Stimulated activated memory B cell treated with anti-CD40 and anti-IgM and Interleukin-4, amounts not matched to agents 10 μg/mL and 1 μg/mL and 100 μg/mL, for 72 hours (primary cell): ENCODE measurements at places on chromosomes 2 and 18.

DNA sequence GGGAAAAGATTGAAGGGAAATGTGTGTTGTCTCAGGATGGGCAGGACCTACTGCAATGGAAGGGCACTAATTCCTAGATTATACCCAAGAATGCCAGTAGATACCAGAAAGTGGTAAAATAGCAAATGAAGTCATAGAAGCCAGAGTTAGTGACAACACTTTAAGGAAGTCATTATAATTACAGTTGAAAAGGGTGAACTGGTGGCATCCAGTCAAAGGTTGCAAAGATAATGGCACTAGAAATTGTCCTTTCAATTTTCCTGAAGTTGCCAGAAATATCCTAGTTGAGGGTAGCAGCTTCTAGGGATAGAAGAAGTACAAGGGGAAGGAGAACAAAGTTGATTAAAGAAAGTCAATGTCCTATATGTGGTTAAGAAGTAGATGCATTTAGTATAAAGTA lies 68.8 kb upstream of the GLS start:
- no peak for ATAC-seq

GRCh38 chr18:74396171-74397169 lies 60.6 kb downstream of the DIPK1C start:
- no peak for ATAC-seq

DNA sequence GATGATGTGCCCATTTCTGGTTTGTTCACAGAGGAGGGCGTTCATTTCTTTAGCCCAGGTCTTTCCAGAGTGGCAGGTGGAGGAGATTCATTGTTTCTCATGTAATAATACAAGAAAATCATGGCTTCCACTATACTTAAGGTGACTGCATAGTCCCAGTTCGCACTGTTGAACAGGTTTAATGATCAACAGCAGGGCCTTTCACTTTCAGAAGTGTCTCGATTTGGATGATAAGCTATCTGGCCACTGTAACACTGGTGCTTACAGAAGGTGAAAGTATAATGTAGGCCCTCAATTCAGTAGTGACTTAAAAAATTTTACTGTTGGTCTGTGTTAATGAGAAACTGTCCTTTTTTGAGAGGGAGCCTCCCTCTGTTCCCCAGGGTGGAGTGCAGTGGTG lies 1.4 kb downstream of the RMC1 start:
- ATAC-seq: no peak

- no peak for ATAC-seq
Measured at GRCh38 chr2:72156872-72157271, 9.2 kb upstream of the CYP26B1 start.

- no peak for ATAC-seq
Measured at GRCh38 chr18:54690198-54690597, 99.2 kb downstream of the DYNAP start.

- ATAC-seq: no peak
Measured at GRCh38 chr2:2690985-2691384, 359.9 kb upstream of the MYT1L start.

- ATAC-seq: no peak
Measured at GRCh38 chr2:108128249-108128648, 111.5 kb upstream of the SULT1C3 start.

DNA sequence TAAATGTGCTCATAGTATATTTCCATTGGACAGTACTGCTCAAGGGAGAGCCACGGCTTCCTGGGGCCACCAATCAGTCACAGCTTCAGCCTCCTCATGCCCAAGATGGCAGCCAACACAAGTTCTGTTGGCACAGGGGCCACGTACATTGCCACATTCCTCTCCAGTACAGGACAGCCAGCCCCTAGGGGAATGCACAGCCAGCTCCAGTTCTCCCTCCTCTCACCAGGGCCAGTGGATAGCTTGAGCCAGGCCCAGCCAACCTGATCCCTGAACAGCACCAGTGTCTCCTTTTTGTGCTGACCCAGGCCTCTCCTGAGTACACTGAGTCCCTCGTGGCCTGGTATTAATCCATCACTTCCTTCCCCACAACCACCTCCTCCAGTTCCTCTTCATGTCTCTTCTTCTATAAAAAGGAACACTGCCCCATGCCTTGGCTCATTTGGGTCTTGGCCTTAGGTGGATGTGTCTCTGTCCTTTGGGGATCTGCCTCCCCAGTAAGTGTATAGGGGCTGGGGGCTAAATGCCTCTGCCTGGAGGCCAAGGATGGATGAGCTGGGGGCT lies 168.7 kb downstream of the TNS1 start:
- ATAC-seq: no peak

DNA sequence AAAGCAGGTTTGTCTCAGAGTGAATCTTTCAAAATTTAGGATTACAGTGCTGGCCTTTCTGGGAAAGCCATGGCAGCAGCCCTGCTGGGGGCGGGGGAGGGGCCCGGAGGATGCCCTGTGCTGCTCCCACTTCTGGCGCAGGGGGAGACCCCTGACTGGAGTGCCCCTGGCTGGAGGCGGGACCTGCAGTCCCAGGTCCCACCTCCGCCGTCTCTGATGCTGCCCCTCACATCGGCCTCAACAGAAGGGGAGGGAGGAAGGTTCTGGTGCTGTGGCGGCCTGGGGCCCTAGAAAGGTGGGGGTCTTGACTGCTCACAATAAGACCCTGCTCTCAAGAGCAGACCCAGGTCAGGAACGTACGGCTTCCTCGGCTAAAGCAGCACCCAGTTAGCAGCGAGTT lies 216.4 kb downstream of the TWIST2 start:
- ATAC-seq: no peak

GRCh38 chr2:11543337-11544216 lies 9.7 kb downstream of the GREB1 start:
- ATAC-seq: no peak

DNA sequence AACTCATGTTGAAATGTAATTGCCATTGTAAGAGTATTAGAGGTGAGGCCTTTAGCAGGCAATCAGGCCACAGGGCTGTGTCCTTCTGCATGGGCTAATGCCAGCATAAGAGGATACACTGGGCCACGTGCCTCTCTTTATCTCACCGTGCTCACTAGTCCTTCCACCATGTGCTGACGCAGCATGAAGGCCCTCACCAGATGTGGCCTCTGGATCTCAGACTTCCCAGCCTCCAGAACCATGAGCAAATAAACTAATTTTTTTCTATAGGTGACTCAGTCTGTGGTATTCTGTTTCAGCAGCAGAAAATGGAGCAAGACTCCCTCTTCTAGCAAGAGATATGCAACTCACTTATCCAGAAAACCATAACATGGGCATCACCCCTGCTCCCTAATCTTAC lies 149.7 kb upstream of the ZNF236 start:
- no peak for ATAC-seq

GRCh38 chr2:164920430-164920829 lies 34.9 kb downstream of the SLC38A11 start:
- no peak for ATAC-seq

DNA sequence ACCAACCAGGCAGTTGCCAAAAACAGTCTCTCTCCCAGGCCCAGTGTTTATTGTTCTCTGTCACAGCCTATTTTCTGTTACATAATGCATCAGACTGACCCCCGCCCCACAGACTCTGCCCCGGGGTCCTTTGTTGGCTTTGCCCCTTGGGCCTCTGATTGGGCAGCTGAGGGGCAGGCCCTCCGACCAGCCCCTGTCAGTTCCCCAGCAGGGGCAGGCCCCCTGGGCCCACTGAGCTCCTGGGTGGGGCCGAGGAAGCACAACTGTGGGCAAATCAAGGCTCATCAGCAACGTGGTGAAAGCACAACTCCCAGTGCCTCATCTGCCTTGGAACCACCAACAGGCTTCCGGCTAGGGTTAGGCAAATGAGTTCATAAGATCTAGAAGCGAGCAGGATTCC lies 160.1 kb upstream of the MYCN start:
- no peak for ATAC-seq

- no peak for ATAC-seq
Measured at GRCh38 chr18:5424903-5425664, 118.7 kb downstream of the EPB41L3 start.

DNA sequence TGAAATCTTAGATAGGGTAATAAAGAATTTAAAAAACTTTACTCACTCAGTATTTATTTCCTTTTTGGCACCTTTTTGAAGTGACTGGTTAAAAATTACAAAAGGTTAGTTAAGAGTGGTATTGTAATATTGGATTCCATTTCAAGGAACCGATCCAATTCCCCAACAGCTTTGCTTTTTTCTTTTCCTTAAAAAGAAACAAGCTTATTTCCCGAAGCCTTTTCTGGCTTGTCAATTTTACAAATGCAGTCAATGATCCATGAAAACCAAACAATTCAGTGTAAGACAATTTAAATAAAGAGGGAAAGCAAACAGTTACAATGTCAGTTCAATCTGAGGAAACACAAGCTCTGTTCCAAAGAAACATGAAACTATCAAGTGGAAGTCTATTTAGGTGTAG lies 200.2 kb downstream of the RIT2 start:
- ATAC-seq: no peak

DNA sequence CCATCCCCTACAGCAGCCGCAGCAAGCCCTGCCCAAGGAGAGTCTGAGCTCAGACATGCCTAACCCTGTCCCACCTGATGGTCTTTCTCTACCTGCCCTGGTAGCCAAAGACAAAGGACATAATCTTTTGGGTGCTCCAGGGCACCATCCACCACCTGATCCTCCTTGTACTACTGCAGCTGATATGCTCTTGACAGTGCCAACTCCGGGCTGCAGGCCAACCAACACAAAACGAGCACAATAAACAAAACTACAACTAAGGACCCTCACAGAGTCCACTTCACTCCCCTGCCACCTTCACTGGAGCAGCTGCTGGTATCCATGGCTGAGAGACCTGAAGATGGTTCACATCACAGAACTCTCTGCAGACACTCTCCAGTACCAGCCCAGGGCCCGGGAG lies 106.3 kb downstream of the GRB14 start:
- no peak for ATAC-seq

DNA sequence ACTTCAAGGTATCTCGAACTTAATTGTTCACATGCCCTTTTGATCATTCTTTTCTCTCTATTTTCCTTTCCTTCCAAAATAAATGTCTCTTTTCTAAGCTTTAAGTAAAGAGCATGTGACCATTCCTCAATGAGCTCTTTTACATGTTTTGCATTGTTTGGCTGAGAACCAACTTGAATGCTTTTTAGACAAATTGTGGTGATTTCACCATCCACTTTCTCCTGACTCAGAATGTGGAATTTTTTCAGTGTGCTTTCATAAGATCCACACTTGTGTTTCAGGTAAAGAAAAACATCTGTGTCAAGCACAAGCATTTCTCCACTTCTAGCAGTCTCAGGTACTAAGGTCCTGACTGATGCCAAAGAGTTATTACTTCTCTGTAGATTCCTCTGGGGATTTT lies 10.7 kb downstream of the RBM43 start:
- no peak for ATAC-seq

DNA sequence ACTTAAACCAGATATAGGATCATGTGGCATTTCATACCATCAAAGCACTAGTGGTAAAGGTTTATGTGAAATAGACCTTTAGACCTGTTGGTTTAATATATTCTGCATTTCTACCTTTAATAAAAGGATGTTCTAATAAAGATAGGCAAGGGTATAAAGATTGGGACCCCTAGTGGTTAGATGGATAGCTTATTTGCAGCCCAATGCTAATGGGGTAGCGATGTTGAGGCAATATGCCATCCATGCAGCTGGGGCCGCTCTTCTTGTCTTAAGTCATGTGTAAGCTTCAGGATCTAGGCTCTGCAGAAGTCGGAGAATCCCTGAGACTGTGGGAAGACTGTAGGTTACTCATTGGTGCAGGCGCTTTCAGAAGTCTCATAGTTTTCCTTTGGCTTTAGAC lies 114.9 kb downstream of the ICOS start:
- ATAC-seq: no peak

- ATAC-seq: no peak
Measured at GRCh38 chr2:64697297-64698176, 43.8 kb upstream of the SERTAD2 start.

DNA sequence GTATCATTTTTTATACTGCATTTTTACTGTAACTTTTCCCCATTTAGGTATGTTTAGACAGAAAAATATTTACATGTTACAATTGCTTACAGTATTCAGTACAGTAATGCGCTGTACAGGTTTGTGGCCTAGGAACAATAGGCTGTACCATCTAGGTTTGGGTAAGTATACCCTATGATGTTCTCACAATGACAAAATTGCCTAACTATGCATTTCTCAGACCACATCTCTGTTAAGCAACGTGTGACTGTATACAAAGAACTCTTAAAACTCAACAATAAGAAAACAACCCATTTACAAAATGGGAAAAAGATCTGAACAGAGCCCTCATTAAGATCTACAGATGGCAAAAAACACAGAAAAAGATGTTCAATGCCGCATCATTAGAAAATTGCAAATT lies 29.4 kb downstream of the FAM210A start:
- no peak for ATAC-seq

DNA sequence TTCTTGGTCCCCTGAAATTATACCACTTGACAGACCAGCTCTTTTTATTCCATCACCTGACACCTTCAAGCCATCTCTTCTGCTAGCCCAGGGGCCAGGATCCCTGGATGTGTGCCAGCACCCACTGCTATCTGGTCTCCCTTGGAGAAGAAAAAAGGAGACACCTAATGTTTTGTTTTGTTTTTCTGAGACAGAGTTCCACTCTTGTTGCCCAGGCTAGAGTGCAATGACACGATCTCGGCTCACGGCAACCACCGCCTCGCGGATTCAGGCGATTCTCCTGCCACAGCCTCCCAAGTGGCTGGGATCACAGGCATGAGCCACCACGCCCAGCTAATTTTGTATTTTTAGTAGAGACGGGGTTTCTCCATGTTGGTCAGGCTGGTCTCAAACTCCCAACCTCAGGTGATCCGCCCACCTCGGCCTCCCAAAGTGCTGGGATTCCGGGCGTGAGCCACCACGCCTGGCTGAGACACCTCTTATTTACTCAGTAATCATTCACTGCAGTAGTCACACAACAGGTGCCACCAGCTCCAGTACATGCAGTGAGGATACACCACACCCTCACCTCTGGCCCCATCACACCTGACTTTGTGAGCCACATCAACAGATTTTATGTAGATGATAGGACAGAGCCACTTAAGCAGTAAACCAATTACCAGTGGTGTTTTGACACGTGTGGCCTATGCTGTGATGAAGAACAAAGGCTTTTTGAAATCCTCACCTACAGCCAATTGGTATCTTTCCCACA lies 42.8 kb upstream of the PCBP1 start:
- ATAC-seq: no peak
